Central memory CD4-positive, alpha-beta T cell (primary cell): ENCODE measurements at places on chromosomes 16 and 17.

DNA sequence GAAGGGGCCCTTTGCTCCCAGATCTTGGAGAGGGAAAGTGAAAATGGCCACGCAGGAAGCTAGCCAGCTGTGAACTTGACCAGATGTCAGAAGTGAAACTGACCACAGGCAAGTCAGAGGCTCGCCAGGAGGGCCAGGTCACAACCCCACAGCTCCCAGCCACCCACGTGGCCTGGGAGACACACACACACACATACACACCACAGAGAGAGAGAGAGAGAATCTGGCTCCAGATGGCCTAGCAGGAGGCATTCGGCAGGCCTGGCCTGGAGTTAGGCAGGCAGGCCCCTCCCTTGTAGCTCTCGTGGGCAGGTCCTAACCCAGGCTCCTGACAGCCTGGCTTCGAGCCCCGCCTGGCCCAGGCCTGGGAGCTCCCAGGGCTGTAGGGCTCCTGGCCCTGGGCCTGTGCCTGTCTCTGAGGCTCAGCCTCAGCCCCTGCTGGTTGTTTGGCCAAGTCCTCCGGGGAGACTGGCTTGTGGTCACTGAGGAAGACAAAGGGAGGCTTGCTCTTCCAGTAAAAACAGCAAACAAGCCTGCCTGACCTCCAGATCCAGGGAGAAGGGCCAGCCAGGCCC lies 20.2 kb downstream of the NGFR start:
- DNase-seq = no peak

GRCh38 chr17:78138204-78139060 lies 7.8 kb upstream of the C17orf99 start:
- no peak for DNase-seq

GRCh38 chr17:31843070-31843745 lies 15.8 kb downstream of the COPRS start:
- DNase-seq = no peak

- no peak for DNase-seq
Observed at GRCh38 chr16:75070012-75070841, 46.4 kb downstream of the LDHD start.

- no peak for DNase-seq
Observed at GRCh38 chr16:71201054-71201453, 29.5 kb downstream of the HYDIN start.

DNA sequence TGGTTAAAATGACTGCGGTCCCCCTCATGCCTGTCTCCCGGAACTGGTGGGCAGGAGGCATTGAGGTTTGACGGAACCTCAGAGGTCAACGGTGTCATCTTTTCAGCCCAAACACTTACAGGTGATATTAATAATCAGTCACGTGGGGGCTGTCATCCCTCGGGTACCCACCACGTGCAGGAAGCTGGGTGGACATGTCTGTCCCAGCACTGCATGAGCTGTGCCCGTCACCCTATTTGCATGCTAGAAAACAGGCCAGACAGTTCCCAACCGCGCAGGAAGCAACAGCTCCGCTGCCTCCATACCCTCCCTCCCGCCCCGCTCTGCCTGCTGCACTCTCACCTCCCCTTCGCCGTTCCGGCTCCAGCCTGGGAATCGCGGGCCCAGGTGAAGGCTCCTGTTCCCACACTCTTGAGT lies 1.4 kb downstream of the SYNGR3 start:
- peak; percentile 54 for DNase-seq

DNA sequence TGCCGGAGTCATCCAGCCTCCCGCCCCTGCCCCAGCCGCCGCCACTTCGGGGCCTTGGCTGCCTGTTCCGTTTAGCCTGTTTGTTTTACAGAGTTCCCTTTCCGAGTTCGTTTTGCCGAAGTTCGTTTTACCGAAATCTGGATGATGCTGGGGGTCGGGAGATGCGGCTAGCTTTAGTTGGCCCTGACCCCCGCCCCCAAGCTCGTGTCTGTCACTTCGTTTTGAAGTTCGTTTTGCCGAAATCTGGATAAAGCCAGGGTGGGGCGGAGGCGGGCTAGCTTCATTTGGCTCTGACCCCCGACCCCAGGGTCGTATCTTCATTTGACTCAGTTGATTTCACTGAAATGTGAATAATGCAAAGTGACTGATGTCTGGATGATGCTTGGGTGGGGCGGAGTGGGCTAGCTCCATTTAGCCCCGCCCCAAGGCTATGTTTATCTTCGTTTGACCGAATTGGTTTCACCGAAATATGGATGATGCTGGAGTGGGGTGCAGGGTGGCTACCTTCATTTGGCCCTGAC lies 591 bp downstream of the PSMD7 start:
- no peak for DNase-seq

DNA sequence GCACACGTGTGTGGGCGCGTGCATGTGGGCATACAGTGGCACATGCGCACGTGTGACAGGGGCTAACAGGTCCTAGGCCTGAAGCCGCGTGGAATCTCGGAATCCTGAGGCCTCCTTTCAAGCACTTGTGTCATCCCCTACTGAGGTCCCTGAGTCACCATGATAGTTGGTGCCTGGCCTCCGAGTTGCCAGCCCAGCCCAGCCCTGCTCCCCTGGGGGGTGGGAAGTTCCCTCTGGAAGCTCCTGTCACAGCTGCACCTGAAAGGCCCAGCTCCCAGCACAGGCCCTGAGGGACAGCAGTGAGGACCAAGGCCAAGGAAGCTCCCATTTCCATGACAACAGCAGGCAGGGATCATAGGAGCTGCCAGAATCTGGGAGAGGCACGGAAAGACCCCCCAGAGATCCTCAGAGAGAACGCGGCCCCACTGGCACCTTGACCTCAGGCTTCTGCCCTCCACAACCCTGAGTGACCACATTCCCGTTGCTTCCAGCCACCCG lies 35.4 kb upstream of the ENPP7 start:
- DNase-seq = no peak

DNA sequence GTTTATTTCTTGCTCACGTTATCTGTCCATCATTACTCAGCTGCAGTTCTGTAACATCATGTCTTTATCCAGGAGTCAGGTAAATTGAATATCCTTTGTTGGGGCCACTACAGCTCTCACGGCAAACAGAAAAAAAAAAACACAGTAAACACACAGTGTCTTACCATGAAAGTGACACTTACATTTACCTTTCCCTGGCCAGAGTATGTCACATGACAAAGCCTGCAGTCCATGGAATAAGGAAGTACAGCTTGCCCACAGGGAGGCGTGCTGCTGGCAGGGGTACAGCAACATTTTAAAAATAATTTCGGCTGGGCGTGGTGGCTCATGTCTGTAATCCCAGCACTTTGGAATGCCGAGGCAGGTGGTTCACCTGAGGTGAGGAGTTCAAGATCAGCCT lies 85.7 kb upstream of the HS3ST4 start:
- DNase-seq = no peak

DNA sequence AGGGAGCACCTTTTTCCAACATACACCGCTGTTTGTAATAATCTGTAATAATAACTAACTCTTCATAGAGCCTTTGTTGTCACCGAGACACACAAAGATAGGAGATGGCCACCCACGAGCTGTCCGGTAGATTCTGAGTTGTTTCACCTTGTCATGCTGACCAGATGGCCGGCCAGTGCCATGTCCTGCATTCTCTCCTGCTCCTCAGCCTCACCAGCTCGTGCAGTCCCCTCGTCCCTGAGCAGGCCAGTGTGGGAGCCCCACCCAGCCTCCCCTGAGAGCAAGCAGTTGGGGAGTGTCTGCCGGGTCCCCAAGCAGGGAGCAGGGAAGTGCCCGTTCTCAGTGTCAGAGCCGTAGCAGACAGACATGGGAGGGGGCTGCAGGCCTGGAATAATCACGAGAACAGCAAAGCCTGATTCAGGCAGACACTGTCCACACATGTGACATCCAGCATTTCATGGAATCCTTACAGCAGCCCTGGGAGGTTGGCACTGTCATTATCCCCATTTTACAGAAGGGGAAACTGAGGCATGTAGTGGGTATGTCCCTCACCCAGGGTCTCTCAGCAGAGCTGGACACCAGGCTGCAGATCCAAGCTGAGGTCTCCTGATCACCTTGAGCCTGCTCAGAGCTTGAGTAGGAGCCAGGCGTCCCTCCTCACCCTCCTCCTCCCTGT lies 178.5 kb upstream of the CIBAR2 start:
- no peak for DNase-seq

- no peak for DNase-seq
Observed at GRCh38 chr16:31403590-31404352, 10.6 kb downstream of the ITGAD start.

GRCh38 chr17:79955691-79956440 lies 79.8 kb downstream of the TBC1D16 start:
- no peak for DNase-seq

GRCh38 chr17:42163696-42164407 lies 9.1 kb upstream of the RAB5C start:
- DNase-seq = no peak

DNA sequence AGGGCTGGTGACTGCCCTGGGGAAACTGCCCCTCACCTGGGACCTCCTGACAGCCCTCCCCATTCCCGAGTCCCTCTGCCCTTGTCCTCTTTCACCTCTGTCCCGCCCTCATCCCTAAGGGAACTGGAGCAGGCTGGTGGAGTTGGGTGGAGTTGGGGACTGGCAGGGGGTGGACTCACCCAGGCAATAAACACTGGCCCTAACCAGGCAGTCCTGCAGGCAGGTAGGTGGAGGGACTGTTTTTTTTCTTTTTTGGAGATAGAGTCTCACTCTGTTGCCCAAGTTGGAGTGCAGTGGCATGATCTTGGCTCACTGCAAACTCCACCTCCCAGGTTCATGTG lies 11.7 kb downstream of the GCGR start:
- no peak for DNase-seq

DNA sequence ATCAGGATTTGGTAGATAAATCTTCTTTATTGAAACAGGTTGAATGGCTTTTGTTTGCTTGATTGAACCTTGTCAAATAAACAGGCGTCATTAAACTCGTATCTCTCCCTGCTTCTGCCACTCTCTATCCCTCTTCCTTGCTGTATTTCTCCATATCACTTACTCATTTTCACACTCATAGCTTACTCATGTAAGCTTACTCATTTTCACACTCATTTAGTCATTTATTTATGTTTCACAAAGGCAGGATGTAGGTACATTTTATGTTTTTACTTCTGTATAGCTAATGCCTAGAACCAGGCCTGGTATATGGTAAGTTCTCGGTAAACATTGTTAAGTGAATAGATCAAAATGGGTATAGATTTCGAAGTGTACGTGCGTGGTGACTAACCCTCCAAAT lies 450.0 kb downstream of the PMP22 start:
- no peak for DNase-seq

DNA sequence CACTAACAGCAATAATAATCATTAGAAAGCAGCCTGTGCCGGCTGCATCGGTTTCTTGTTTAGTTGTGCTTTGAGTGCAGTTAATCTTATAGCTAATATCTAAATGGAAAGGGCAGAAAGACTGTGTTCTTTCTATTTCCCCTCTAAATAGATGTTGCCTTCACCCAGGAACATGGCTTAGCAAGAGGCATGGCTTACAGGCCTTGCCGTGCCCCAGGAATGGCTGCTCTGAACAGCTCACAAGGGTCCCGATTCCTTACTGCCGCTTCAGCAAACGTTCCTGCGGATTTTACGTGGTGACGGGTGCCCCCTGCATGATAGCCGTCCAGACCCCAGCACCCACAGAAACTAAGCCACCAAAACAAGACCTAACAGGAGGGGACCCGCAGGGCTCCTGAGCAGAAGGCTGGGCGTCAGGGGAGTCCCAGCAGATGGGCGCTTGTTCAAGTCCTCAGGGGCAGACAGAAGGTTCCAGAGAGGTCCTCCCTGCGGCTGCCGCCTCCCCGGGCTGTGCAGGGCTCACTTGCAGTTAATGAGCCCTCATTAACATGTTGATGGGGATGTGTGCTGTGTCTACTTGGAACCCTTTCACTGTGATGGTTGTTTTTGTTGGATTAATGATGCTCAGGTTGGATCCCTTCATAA lies 52.5 kb upstream of the ENPP7 start:
- no peak for DNase-seq

DNA sequence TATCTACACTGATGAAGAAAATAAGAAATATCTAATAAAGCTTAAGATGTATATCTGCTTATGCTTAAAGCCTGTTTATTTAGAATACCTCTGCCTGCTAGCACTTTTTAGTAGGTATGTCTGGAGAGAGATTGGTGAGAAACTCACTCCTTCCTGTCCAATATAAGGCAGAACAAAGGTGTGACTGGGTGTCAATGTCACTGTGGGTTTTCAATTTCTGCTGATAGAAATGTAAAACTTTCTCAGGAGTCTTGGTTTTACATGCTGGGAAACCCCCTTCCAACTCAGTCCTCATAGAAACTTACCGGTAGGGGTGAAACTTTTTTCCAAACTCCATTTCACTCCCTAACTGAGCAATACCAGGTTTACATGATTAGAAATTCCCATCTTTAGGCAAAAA lies 17.8 kb upstream of the MPHOSPH6 start:
- no peak for DNase-seq

GRCh38 chr16:67425061-67425460 lies 5.9 kb upstream of the HSD11B2 start:
- DNase-seq = no peak

GRCh38 chr17:75566416-75566815 lies 21.2 kb upstream of the MYO15B start:
- DNase-seq = no peak

- DNase-seq = no peak
Observed at GRCh38 chr16:53378138-53378537, 56.1 kb upstream of the RBL2 start.

- DNase-seq = no peak
Observed at GRCh38 chr17:1423456-1424135, 23.6 kb upstream of the YWHAE start.

GRCh38 chr17:19676896-19677295 lies 28.3 kb downstream of the ALDH3A2 start:
- no peak for DNase-seq

- no peak for DNase-seq
Observed at GRCh38 chr16:3173892-3174617, 13.9 kb upstream of the OR1F1 start.

GRCh38 chr17:409308-409847 lies 56.8 kb upstream of the RPH3AL start:
- DNase-seq = no peak

GRCh38 chr16:56981729-56982271 lies 7.6 kb upstream of the NLRC5 start:
- DNase-seq = no peak

- DNase-seq = no peak
Observed at GRCh38 chr17:74165797-74166365, 37.6 kb upstream of the RPL38 start.

- DNase-seq = no peak
Observed at GRCh38 chr16:89951509-89951908, 3.0 kb downstream of the DEF8 start.

- no peak for DNase-seq
Observed at GRCh38 chr16:80702696-80703095, 101.7 kb downstream of the CDYL2 start.

DNA sequence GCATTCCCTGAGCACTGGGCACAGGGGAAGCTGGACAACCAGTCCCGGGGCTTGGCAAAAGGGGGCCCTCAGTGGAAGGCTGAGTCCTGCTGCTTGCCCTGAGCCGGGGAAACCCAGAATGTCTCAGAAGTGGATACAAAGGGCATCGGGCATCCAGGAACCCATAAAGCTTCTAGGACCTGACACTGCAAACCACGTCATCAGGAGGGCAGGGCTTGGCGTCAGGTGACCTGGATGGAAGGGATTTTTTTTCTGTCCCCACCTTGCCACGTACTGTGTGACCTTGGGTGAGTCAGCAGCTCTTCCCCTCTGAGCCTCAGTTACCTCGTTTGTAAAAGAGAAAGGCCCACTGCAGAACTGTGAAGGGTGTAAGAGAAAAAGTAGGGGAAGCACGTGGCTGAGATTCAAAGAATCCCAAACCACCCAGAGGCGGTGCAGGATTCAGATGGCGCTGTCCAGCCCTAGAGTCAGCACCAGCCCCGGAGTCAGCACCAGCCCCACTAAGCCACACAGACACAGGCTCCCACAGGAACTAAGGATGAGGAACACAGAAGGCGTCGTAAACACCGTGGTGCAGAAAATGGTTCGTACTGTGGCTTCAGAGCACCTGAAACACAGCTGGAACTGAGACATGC lies 53.7 kb downstream of the C16orf95 start:
- no peak for DNase-seq
